BJ (cell line): ENCODE measurements at places on chromosomes 13 and 19. TPM values are rescaled to one million over a fixed set of nuclear protein-coding genes. Genes with fewer than 3 reads are reported as not detected.
A peak's percentile ranks its signal among the peaks of the same experiment; 100 is the strongest.

DNA sequence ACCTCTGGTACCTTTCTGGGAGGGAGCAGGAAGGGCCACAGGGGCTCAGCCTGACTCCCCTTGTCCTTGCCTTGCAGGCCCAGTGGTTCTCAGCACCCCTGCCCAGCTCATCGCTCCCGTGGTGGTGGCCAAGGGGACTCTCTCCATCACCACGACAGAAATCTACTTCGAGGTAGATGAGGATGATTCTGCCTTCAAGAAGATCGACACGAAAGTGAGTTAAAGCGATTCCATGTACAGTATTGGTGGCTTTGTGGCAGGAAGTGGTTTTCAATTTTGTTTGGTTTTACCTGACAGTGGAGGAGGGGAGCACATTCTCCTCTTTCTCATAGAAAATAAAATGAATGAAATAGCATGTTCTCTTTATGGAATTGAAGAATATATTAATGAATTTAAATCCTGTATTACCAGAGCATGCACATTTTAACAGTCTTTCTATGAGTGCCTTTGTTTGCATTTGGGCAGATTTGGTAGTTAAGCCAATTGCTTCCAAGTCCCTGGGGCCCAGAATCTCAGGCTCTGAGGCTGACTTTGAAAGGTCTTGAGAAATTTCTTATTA is 4.1 kb downstream of the MAB21L1 start:
- no peak for DNase-seq

DNA sequence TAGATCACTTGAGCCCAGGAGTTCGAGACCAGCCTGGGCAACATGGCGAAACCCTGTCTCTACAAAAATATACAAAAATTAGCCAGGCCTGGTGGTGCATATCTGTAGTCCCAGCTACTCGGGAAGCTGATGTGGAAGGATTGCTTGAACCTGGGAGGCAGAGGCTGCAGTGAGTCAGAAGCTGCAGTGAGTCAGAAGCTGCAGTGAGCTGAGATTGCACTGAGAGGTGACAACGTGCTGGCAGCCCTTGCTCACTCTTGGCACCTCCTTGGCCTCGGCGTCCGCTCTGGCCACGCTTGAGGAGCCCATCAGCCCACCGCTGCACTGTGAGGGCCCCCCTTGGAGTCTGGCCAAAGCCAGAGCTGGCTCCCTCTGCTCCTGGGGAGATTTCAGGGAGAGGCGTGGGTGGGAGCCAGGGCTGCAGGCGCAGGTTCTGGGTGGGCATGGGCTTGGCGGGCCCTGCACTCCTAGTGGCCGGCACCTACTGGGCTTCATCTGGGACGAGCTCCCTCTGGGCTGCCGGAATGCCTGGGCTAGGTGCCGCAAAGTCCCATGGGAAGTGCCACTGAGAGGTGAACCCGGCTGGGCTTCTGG is 39.5 kb upstream of the RPL21 start:
- no peak for DNase-seq

TMEM147 gene
- 167 and 200 TPM in 2 replicates for polyA plus RNA-seq

DNA sequence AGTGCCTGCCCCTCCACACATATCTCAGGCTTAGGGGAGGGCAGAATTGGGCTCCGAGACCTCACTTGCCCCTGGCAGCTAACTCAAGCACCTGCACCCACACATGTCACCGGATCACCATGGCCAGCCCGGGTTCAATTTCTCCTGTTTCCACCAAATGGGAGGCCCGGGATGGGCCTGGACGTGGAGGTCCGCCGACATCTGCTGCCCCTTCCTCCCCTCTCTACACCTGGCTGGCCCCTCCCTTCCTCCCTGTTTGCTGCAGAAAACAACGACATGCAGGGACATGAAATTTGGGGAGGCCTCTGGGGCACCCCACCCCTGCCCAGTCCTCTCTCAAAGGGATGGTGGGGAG is 1.3 kb downstream of the PRKD2 start:
- DNase-seq, result no peak

DNA sequence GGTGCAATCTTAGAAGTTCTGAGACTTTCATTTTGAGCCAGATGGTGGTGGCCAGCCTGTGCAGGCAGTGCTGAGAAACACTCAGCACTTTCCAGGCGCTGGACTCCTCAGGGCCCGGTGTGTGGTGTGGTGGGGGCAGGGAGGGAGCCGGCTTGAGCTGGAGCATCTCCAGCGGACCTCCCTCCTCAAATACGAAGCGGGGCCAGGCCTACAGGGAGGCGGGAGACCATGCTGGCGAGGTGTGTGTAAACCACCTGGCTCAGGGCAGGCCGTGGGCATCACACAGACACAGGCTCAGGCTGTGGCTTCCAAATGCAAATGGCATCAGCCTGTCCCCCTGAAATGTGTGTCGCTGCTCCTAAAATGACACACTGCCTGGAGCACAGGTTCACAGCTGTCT is 33.3 kb upstream of the RANBP3 start:
- DNase-seq, result no peak

- no peak for DNase-seq
Observed at GRCh38 chr13:24215732-24216131, 55.2 kb downstream of the SPATA13 start.

ATXN8OS gene
- not detected in 2 replicates for polyA plus RNA-seq

DNA sequence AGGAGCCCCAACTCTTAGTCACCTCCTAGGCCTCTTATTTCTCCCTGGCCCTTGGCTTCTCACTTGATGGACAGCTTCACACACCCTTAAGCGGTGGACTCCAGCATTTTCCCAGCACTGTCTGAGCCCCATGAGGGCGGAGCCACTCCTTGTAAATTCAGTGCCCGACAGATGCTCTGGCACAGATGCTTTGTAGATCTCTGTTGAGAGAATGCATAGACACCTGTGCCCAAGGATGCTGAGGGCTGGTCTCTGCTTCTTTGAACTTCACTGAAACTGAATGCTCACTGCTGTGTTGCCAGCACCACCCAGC is 3.3 kb downstream of the SYCN start:
- DNase-seq, result no peak

TUBA3C gene
- not detected in 2 replicates for polyA plus RNA-seq

- DNase-seq, result no peak
Observed at GRCh38 chr19:32675720-32676185, at the start of gene RGS9BP. Gene RGS9BP (plus strand): TSS chr19:32675848. CDS start chr19:32676264, 416 bp downstream.

- DNase-seq, result no peak
Observed at GRCh38 chr19:6724631-6725492, 4.4 kb upstream of the C3 start.

CCDC70 gene
- polyA plus RNA-seq, result not detected in 2 replicates

- no peak for DNase-seq
Observed at GRCh38 chr13:85427416-85427815, 371.8 kb downstream of the SLITRK6 start.

DNA sequence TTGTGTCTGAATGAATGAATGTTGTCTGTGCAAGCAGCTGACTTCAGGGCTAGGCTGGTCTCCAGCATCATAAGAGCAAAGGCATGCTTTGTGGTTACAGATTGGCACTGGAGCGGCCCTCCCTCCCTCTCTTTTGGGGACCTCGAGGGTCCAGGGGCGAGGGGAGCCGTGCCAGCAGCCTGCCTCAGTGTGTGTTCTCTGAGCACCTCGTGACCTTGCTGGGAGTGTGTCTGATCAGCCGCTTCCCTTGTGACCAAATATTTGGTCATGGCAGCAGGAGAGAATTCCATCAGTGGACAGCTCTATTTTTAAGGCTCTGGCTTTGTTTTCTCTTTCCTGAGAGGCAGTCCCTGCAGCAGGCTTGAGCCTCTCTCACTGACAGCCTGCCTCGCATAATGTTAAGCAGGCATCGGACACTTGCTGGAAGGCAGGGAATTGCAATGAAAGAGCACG is 329.7 kb downstream of the UQCRFS1 start:
- no peak for DNase-seq

C19orf67 gene
- not detected in 2 replicates for polyA plus RNA-seq

GRCh38 chr13:27826379-27827353 is 34.4 kb downstream of the GSX1 start:
- DNase-seq, result peak; percentile 16

- no peak for DNase-seq
Observed at GRCh38 chr19:55811340-55811739, 20.5 kb downstream of the NLRP11 start.

CYP4F3 gene
- not detected in 2 replicates for polyA plus RNA-seq

DNA sequence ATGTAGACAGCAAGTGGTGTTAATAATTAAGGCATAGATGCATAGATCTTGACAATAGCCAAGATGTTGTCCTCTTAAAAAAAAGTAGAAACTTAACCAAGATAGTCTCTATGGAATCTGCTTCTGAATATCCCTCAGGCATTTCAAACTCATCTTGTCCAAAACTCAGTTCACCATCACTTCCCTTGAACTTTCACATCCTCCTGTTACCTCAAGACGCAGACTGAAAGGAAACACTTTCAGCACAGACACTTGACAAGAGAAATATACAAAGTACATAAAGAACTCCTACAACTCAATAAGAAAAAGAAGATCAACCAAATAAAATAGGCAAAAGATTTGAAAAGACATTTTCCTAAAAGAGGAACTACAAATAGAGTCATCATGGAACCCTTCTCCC is 451.1 kb downstream of the FOXO1 start:
- no peak for DNase-seq

PBX4 gene
- 1.3 and 1.9 TPM in 2 replicates for polyA plus RNA-seq

- DNase-seq, result no peak
Observed at GRCh38 chr13:112902101-112902651, 66.8 kb upstream of the MCF2L start.

GRCh38 chr19:2867025-2867991 is at the start of gene ZNF556:
Gene ZNF556 (plus strand): TSS chr19:2867335. CDS start chr19:2867422, 87 bp downstream.
- no peak for DNase-seq

DNA sequence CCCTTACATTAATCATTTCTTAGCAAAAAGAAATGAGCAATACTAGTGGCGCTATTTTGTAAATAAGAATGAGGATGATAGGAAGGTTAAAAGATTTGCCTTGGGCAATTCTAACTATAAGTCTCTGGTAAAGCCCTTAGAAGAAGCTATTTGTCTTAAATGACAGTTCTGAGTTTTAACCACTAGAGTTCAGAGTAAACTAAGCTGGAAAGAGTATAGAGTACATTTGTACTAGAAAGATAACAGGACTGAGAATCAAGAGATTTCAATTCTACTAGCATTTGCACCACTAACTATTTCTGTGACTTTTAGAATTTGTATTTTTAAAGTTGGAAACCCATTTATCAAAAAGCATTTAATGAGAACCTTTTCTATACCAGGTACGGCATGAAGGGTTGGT is 750.3 kb downstream of the OLFM4 start:
- no peak for DNase-seq

DNA sequence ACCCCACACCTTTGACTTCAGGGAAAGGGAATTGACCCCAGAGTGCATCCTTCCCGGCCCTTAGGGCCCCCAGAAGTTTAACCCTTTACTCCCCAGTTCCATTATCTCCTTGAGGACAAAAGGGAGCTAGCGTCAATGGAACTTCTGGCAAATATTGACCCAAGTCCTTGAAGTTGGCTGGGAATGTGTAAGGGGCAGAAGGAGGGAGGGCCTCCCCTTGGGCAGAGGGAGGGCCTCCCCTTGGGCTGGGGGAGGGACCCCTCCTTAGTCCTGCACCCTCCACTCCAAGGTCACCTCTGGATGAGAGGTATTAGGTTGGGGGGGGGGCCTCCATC is 3.0 kb upstream of the TMEM59L start:
- DNase-seq, result no peak

DNA sequence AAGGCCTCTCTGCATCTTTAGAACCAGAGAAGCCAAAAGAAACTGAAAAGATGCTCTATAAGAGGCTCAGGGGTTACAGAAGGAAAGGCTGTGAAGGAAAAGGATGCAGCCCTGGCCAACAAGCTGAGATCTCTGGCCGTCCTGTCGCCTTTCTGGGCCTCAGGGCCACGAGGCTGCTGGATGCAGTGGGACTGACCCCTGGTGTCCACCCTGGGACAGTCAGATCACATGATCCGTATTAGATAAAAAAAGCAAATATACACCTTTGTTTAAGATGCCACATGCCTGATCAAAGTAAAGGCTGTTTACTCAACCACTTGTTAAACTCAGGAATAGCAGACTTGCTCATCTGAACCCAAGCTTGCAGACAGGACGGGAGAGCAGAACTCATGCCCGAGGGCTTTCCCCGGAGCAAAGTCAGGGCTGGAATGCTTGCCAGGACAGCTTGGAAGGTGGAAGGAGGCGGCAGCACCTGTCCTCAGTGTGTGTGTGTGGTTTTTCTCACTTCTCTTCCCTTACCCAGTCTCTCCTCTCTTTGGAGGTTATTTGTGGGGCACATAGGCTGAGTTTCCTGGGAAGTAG is 206.5 kb upstream of the TSHZ3 start:
- DNase-seq, result no peak

ACP7 gene
- polyA plus RNA-seq, result not detected in 2 replicates

DNA sequence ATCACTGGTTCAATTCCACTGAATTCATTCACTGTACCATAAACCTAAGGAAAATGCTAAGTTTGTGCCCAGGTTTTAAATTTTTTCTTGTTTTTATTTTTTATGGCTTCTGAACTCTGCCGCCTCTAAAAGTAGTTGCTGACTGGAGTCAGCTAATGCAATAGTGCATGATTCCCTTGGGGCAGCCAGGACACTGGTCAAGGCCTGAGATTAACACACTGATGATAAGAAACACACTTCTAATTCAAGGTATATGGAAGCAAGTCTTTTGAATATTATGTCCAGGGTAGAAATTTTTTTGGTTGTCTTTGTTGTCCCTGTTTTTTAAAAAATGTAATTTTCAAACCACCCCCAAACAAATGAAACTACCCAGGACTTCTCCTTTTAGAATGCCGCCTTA is 72.2 kb downstream of the CDADC1 start:
- no peak for DNase-seq

DNA sequence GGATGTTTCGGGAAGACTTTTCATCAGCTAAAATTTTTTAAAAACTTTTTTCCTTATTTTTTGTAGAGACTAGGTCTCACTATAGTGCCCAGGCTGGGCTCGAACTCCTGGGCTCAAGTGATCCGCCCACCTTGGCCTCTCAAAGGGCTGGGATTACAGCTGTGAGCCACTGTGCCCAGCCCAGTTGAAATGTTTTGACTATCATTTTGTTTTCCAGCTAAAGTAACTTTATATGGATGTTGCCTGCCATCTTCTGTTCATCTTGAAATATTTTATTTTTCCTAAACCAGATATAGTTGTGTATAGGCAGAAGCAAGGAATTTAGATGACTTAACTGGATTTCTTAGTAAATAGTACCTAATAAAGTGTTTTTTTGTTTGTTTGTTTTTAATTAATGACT is 7.0 kb downstream of the CAB39L start:
- no peak for DNase-seq

AMER2 gene
- not detected in 2 replicates for polyA plus RNA-seq

FLT1 gene
- polyA plus RNA-seq, result 37.8 and 68.2 TPM in 2 replicates
